ENCODE measurements at places on chromosomes 2 and 18.

DNA sequence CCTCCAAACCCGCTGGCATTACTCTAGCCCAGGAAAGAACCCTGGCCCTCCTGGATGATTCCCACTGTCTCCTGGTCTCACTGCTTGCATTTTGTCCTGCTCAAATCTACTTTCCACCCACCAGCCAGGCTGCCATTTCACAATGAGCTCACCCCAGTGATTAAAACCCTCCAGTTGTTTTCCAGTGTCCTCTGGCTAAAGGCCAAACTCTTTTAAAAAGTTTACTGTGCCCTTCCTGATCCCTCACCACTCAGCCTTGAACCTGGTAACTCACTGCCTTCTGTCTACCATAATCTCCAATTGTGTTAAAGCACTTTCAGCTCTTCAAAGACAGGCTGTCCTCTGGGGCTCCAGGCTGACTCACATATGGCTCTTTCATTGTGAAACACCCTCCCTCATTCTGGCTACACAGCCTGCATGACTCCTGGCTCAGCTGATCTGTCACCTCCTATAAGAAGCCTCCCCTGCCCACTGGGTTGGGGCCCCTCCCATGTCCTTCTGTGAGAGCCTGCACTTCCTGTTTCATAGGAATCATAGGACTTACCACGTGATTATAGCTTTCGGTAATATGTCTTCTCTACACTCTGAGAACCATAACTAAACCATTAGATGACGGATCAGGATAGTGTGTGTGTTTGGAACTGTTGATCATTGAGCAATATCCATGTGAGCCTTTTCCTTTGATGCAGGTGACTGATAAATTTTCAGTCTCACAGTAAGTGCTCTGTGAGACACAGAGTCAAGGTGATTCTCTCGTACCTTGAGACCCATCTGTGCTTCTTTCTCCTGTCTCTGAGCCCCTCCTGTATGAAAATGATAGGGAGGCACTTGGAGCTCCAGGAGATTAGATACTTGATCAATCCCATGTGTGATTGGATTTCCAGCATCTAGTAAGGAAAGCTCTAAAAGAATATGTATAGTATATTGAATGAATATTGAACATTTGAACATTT lies 590.8 kb upstream of the ID2 start:
- peak; percentile 91 for DNase-seq

DNA sequence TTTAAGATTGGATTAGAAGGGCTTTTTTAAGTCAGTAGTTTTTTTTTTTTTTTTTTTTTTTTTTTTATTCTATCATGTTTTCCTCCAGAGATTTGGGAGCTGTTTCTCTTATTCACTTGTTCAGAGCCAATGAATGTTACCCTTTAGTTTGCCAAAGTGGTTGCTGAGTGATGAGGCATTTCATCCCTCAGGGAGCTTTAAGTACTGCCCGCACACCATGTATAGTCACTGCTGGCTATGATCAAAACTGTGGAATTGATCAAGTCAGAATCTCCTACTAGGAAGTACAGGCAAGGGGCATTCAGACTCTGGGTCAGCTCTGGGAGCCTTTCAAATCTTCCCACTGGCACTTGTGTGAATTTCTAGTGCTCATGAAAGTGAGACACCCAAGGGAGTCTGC lies 201.6 kb downstream of the IKZF2 start:
- peak; percentile 70 for DNase-seq

DNA sequence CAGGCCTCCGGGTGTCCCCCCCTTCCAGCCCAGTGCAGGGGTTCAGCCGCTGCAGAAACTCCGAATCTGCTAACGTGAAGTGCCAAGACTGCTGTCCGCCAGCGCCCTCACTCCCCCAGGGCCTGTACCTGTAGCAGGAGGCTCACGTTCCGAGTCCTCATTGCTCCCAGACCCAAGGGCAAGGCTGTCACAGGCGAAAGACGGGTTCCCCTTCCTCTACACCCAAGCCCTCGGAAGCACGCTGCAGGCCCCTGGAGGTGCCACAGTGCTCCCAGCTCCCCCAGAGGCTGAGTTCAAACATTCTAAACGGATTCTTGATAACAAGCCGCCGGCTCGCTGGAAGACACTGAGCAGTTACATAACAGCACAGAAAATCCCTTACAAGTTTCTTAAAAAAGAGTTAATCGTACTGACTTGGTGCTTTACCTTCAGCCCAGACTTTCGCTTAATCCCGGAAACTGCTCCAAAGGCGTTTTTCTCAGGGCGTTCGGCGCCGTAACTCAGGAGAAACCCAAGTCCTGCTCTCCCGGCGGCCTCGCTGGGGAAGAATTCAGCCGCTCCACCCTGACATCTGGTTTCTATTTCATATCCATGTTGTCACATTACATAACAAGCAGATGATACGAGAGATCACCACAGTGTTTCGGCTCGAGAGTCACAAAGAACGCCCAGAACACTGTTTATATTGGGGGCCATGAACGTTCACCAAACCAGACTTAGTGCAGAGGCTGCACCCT lies 92.0 kb downstream of the HDAC4 start:
- peak; percentile 66 for DNase-seq

DNA sequence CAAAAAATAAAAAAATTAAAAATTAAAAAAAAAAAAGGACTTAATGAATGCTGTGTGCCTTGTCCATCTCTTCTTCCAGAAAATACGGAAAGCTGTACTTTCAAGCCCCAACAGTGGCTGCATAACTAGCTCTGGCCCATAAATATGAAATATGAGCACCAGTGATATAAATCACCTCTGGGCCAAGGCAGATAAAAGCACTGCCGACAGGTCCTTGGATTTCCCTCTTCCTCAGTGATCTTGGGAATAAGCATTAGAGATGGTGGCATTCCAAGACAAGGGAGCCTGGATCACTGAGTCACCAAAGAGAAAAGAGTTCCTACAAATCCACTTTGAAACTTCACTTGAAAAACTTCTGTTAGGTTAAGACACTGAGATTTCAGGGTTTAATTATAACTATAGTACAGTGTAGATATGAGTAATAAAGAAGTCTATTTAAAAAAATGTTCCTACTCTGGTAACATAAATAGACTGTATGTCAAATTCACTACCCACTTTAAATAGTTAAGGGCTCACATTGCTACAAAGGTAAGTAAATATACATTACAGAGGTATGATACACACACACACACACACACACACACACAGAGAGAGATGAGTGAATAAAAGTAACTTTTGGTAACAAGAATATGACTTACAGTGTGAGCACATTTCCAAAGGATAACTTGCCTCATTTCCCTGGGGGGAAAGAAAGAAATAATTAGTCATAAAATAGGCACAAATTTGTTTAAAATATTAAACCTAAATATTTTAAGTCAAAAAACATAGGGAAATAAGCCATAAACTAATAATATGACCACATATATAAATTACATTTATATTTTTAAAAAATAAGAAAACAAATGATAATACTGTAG lies 35.6 kb downstream of the PPP3R1 start:
- DNase-seq, result no peak

DNA sequence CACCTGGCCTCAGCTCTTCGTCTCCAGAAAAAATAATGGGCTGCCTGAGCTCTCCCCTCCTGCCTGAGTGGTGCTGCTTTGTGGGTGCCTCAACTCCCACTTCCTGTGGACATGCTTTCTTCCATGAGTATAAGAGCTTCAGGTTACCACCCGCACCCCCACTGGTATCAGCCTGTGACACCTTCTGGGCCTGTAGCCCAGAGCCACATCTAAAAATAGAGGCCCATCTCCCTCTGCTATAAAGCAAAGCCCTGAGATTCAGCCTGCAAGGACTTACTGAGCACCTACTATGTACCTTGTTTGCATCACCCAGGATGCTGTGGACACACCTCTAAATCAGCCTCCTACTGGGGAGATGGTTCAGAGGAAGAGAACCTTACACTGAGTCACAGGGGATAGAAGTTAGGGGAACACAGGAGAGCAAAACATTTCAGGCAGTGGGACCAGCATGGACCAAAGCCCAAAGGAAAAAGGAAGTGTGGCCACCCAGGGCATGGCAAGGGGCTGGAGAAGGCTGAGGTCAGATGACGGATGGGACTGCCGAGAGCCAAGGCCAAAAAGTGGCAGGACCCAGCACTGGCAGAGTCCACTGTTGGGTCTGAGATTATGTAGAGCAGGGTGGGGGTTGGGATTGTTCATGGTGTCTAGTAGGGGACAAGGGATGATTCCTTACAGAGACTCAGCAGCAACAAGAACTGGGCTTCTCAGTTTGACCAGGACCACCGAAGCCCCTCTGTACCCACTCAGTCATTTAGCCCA lies 123.7 kb upstream of the PPP1CB start:
- no peak for DNase-seq

- DNase-seq, result no peak
These were observed 382.4 kb upstream of the SMIM21 start for GRCh38 chr18:75809926-75810255.
